NT2/D1 (cell line): ENCODE measurements at places on chromosomes 12 and 14.
A peak's percentile ranks its signal among the peaks of the same experiment; 100 is the strongest.

DNA sequence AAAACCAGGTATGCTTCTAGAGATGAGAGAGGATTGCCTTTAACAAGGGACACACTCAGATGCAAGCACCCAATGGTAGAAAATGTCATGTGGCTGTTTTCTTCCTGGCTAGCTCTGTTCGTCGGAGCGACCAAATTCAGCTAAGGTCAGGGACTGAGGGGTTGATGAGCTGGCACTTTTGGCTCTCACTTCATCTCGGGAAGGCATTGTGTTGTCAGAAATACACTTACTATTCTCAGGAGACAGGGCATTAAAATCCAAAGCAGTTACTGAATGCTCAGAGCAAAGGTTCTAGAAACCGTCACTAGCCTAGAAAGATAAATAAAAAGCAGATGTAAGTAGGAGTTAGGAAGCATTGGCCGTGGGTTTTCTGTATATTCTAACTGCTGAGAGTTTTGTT is 275.7 kb upstream of the SSTR1 start:
- DNase-seq, result no peak

- no peak for DNase-seq
Measured at GRCh38 chr12:107233551-107233950, 140.2 kb upstream of the CRY1 start.

DNA sequence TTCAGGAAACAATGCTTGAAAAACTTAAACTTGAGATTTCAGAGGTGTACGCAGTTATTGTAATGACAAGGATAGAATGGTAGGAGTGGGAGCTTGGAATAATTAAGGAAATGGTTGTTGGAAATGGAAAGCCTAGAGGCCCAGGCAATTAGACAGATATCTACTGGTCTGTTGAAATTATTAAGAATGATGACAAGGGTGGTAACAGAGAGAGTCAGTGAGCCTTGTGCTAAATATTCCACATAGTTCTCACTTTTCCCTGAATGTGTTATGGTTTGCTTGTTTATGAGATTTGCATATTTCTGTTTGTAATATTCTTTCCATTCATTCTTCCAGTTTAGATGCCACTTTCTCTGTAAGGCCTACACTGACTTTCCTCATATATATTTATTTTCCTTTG is 66.0 kb upstream of the ATP2B1 start:
- no peak for DNase-seq

GRCh38 chr14:75518625-75519024 is 3.6 kb upstream of the BATF start:
- DNase-seq, result peak; percentile 36

DNA sequence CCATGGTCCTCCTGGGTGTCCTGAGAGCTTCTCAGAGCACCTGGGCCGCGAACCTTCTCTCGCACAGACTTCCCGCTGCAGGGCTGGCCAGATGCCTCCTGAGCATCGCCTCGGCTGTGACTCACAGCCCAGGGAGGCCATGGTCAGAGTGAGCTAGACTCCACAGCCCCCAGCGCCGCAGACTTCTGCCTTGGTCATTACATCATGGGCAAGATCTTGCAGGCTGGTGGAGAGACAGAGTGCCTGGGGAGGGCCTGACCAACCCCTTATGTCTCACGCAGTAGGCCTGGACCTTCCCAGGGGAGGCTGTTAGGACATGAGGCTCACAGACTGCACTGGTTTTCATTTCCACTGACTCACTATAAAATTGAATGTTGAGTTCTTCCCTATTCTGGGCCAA is 41.8 kb downstream of the SMOC1 start:
- DNase-seq, result no peak

- no peak for DNase-seq
Measured at GRCh38 chr14:53190938-53191337, 37.8 kb upstream of the DDHD1 start.

DNA sequence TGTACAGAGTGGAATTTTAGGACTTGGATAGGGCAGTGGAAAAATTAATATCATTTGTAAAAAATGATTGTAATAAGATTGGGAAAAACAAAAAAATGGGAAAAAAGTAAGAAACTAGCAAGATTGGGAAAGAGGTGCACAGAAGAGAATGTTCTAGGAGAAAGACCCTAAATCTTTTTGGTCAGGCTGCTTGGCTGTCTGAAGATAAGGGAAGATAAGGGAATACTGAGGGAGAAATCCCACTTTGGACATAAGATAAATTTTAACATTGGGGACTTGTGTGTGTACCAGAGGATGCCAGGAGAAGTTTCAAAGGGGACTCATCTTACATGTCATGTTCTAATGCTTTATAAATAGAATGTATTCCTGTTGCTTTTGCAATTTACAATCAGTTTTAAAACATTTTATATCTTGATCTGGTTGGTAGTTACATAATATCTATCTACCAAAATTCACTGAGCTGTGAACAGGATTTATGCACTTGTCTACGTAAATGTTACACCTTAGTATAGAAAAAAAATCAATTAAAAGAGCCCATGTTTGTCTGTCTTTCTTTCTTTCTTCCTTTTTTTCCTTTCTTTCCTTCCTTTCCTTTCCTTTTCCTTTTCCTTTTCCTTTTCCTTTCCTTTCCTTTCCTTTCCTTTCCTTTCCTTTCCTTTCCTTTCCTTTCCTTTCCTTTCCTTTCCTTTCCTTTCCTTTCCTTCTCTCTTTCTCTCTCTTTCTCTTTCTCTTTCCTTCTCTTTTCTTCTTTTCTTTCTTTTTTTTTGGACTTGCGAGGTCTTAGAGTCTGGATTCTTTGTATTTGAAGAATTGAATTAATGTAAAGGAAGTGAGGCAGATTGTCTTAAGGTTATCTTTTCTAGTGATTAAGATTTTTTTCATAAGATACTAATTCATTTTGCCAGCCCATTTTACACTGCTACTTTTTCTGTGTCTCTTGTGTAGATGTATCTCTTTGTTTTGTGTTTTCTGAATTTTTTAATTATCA is 66.1 kb downstream of the KTN1 start:
- DNase-seq, result no peak

DNA sequence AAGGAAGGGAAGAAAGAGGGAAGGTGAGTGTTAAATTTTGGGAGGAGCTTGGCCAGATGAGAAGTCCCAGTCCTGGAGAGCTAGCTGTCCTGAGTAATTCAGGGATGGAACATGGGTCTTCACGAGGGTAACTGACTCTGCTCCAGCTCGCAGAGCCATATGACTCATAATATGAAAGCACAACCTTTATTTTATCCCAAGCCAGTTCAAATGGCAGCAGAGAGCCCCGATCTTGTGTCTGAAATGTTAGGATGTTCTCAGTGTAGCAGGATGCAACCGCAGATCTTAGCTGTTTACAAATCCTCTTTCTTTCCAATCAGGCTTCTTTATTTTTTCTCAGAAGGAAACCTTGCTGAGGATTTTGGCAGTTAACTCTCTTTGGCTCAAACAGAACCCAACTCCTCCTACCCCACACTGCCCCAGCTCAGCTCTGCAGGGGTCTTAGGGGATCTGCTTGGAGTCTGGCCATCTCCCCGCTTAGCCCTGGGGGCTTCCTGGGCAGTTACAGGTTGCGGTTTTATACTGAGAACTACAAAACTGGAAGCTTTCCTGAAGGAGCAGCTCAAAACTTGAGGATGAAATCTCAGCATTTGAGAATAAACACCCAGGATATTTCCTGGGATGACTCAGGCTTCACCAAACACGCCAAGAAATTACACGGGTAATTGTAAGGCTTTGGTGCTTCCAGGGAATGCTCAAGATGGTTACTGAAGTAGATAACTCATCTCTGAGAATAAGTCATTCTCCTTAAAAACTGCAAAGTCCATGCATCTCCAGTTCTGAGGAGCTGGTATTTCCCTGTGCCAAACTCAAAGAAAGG is 92.5 kb downstream of the VCPKMT start:
- DNase-seq, result no peak

DNA sequence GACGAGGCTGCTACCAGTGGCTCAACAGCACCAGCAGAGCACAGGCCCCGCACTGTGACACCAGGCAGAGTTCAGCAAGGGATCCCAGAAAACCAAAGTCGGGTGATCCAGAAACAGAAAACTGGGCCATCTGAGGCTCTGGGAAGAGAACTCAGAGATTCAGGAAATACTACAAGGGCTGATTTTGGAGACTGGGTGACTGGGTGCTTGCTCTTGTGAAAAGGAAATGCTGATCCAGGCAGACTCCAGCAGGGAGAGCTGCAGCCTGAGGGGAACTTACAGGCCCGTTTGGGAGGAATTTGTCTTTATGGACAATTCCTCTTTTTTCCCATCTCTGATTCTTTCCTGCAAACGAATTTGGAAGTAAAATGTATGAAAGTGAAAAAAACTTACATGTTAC is 28.2 kb downstream of the FOXN3 start:
- no peak for DNase-seq

DNA sequence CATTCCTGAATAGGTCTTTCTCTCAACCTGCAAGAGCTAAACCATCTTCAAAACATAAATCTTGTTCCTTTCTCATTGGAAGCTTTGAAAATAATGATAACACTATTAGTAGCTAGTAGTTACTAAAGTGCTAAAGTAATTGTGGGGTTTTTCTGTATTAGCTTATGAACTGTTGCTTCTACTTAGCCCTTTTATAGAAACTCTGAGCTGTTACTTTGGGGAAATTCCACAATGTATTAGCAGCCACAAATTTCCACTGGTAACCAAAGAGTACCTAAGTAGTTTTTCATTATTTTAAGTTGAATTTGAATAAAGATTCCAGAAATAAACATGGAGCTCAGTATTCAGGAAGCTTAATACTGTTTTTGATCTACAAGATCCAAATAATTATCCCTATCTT is 6.4 kb upstream of the MAPK1IP1L start:
- no peak for DNase-seq

DNA sequence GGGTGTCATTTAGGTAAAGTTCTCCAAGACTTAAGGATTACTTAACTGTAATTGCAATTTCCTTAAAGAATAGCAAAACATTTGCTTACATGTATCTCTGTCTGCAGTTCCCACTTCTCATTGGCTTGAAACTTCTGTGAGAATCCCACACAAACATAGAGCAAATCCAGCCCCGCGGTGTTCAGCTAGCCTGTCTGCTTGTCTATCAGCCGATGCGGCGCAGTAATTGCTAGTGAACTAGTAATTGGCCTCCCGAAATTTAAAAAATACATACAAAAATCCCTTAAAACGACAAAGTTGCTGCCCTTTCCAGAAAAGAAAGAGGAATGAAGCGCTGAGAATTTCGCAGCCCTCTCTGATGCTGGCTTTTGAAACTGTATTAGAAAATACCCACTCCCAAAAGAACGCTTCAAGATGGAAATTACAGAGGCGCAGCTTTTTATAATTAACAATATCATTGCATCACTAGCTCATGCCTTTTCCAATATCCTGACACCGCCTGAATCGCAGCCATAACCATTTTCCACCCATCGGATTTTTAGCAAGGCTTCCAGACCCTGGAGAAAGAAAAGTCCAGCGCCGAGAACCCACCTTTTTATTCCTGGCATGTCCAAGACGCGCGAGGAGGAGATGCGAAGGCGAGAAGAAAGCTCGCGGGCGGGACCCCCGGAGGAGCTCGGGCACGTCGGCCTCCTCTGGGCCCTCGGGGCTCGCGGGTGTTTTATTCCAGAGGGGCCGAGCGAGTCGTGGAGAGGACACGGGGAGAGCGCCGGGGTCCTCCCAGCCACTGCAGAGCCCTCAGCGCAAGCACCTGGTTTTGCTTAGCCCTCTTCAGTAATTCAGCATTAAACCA is 646 bp downstream of the FBLN5 start:
- no peak for DNase-seq

- DNase-seq, result no peak
Measured at GRCh38 chr14:24597403-24597802, 12.1 kb downstream of the GZMH start.

- no peak for DNase-seq
Measured at GRCh38 chr12:86662464-86662863, 406.3 kb upstream of the MGAT4C start.

- no peak for DNase-seq
Measured at GRCh38 chr12:12788131-12788530, 2.7 kb downstream of the APOLD1 start.

DNA sequence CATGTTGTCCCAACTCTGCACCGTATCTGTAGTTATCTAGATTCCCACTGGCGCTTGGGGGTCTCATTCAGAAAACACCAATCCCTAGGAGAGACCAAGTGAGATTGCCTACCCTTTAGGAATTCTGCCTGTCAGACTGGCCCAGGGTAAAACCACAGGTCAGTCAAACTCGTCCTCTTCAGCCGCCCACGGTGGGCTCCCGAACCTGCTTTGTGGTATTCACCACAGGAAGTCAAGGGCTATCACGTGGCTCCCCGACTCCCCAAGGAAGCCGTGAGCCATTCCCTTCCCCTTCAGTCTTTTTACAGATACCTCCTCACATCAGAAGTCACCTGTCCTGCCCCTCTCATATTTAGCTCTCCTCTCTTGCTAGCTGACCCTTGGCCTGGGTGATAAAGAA is 159.9 kb downstream of the EGLN3 start:
- no peak for DNase-seq

DNA sequence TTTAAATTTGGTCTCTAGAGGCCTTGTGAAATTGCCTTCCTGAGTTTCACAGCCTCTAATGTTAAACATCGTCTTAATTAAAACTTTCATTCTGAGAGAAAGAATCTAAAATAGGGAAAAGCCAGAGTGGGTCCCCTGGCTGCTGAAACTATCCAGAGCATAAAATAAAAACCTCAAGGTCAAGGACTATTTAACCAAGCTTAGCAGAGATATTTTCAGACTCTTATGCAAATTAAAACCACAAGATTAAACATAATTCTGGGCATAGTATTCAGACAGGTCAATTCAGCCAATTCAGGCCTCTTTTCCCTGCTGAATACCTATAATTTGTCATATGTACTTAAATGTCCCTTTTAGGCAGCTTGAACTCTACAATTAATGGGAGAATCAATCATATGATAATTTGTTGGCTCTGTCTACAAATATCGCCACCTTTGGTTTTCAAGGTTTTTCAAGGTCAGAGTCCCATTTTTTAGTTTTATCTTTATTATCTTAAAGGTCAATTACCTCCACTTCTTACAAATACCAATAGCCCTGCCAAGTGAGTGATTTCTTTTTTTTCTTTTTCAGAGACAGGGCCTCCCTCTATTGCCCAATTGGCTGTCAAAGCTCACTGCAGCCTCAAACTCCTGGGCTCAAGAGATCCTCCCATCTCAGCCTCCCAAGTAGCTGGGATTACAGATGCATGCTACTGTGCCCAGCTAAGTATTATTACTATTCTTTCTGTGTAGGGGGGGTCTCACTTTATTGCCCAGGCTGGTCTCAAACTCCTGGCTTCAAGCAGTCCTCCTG is 257.1 kb downstream of the PHLDA1 start:
- DNase-seq, result no peak

- DNase-seq, result no peak
Measured at GRCh38 chr14:73461478-73462047, 3.2 kb upstream of the NUMB start.

DNA sequence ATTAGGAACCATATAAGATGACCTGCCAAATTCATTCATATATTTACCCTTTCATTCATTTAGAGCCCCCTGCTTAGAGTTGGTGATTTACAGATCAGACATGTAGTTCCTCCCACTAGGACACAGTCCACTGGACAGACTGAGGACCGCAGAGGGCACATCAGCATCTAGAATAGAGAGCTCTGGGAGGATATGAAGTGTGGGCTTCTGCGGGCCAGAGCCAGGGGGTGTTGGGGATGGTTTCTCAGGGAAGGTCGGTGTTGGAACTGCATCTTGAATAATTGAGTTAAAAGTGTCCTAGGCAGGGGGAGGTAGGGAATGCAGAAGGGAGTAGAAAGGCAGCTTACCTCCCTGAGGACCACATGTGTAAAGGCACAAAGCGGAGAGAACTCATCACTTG is 42.9 kb downstream of the KLC1 start:
- DNase-seq, result no peak
